CD4-positive, alpha-beta T cell treated with Interleukin-6 at 100 ng/mL for 8 hours (primary cell): ENCODE measurements at places on chromosomes 5 and 9.

DNA sequence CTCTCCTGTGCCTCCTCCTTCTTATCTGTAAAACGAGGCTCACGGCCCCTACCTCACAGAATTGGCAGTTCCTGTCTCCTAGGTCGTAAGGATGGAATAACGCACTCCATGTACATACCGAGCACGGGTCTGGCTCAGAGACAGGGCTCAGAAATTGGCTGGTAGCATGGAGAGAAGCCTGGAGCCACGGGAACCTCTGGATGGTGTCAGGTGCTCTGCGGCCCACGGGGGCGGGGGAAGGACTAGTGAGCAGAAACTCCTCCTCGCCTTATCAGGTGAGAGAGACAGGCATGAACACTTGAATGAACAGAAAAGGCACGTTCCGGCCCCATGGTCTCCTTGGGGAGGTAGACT, 15.4 kb upstream of the C5orf47 start:
- no peak for DNase-seq

GRCh38 chr9:28653216-28653615, 1079.9 kb upstream of the C9orf72 start:
- no peak for DNase-seq

- DNase-seq: no peak
Measured at GRCh38 chr5:93209476-93209875, 371.5 kb downstream of the NR2F1-AS1 start.

- DNase-seq: no peak
Measured at GRCh38 chr5:109312695-109313094, 97.1 kb downstream of the PJA2 start.

DNA sequence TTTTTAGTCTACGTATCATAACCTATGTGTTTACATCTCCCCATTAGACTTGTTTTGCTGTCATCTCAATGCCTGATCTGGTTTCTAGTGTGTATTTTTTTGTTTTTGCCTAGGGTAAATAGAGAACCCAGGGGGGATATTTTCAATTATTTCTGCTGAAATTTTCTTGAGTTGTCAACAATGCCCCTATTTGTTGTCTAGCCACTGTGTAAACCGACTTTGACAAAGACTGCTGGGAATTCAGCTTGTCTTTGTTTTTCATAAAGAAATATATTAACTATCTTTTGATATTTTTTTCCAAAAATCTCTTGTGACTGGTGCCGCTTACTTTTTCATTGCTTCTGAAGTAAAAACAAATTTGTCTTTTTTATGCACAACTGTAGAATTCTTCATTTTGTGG, 28.1 kb downstream of the MACIR start:
- DNase-seq: no peak

GRCh38 chr9:124774129-124774978, 2.6 kb upstream of the OLFML2A start:
- peak; percentile 77 for DNase-seq

- no peak for DNase-seq
Measured at GRCh38 chr9:114080773-114081440, 2.8 kb upstream of the AMBP start.

DNA sequence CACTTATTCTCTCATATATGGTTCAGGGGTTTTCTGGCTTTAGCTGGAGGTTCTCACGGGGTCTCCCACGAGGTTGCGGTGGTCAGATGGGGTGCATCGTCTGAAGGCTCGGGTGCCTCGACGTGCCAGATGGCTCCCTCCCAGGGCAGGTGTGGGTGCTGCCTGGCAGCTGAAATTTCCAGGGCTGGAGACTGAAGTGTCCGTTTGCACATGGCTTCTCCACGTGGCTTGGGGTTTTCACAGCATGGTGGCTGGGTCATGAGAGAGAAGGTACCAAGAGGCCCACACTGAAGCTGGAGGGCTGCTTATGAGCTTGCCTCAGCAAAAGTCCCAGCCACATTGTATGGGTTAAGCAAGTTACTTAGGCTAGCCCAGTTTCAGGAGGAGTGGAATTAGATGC, 218.6 kb downstream of the AGTPBP1 start:
- DNase-seq: no peak

- DNase-seq: no peak
Measured at GRCh38 chr5:6719896-6720560, 6.8 kb downstream of the TENT4A start.

GRCh38 chr5:172911628-172911880, 47.7 kb upstream of the RPL26L1 start:
- DNase-seq: no peak

DNA sequence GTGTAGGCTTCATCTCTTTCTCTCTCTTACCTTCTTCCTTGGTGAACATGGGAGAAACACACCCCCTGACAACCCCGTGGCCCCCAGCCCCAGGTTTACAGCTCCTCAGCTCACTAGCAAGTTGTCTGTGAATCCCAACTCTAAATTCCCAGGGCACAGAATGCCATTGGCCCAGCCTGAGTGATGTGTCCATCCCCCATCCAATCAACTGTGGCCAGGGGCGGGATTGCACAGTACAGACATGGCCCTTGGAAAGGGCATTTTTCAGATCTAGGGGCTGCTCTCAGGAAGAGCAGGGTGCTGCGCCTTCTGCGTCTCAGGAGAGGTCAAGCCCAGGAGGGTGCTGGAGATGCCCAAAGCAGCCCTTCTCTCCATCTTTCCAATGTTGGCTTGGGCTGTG, 48.2 kb upstream of the ASS1 start:
- DNase-seq: no peak

- no peak for DNase-seq
Measured at GRCh38 chr5:171841984-171842776, 56.6 kb downstream of the SMIM23 start.

DNA sequence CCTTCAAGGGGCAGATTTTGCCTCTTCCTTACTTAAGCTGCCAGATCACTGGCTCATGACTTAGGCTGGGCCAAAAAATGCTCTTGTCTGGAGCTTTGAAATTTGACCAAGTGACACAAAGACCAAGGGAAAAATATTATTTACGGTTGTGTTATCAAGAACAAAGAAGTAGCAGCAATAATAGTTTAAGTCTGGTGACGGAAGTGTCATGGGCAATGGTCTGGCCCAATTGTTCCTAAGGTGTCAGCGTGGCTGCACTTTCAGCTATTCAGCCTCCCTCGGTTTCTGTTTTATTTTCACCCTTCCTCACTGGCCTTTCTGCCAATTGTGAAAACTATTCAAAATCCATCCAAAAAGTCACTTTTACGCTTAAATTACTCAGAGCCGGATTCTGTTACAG, 185.3 kb downstream of the CDH18 start:
- DNase-seq: no peak

DNA sequence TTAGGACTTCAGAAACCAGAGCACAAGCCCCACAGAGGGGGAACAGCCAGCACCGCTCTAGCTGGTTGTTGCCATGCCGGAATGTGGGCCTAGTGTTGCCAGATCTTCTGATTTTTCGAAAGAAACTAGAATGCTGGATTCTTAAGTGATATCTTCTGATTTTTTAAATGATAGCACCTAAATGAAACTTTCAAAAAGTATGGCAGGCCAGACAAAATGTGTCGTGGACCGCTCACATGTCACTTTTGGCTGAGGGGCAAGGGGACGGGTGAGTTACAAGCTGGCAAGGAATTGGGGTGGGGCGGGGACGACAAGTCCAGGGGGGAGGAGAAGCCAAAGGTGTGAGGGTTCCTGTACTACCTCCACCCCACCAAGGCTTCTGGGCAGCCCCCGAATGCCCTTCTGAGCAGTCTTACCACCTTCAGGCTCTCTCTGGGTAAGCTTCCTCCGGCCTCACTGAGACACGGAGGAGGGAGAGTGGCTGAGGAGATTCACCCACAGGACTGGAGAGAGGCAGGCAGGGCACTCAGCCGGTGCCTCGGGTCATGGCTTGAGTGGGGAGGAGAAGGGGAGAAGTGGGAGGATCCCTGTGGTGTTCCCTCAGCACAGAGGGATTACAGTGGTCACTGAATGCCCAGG, 10.3 kb downstream of the B4GALT7 start:
- DNase-seq: no peak

- DNase-seq: no peak
Measured at GRCh38 chr9:18061856-18062255, 412.1 kb upstream of the ADAMTSL1 start.

DNA sequence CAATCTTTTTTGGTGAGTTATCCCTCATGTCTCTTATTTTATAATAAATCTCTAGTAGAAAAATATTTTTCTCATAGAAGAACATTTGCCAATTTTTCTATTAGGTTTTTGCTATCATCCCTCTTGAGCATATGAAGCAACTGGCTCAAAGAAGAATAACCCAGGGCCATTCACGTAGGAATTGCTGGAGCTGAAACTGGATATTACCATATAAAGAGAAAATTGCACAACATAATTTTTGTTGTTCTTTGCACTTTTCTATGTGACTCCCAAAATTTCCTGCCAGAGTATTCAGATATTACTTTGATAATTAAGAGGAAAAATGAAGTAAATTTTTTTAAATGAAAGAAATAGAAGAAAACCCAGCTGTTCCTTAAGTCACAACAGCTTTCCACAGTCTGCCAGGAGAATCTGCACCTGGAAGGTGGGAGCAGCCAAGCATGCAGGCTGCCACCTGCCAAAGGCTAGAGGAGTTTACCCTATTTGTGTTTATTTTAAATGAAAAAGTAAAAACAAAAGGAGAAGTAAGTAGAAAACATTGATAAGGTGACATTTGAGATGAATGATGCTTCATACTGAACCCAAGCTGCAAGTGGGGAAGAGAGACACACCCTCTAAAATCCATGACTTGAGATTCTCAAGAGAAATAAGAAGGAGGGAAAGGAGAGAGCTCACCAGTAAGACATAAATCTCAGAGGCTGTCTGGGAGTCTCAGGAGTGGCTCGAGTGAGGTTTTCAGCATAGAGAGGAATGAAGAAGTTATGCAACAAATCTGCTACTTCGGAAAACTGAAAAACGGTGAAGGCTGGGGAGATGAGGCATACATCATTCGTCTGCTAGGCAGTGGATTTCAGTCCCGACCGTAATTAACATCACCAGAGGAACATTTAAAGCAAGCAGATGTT, 31.5 kb upstream of the FREM1 start:
- DNase-seq: no peak

GRCh38 chr5:116824751-116825438, 250.3 kb upstream of the SEMA6A start:
- no peak for DNase-seq

- no peak for DNase-seq
Measured at GRCh38 chr5:129617206-129617605, 130.7 kb upstream of the MINAR2 start.

DNA sequence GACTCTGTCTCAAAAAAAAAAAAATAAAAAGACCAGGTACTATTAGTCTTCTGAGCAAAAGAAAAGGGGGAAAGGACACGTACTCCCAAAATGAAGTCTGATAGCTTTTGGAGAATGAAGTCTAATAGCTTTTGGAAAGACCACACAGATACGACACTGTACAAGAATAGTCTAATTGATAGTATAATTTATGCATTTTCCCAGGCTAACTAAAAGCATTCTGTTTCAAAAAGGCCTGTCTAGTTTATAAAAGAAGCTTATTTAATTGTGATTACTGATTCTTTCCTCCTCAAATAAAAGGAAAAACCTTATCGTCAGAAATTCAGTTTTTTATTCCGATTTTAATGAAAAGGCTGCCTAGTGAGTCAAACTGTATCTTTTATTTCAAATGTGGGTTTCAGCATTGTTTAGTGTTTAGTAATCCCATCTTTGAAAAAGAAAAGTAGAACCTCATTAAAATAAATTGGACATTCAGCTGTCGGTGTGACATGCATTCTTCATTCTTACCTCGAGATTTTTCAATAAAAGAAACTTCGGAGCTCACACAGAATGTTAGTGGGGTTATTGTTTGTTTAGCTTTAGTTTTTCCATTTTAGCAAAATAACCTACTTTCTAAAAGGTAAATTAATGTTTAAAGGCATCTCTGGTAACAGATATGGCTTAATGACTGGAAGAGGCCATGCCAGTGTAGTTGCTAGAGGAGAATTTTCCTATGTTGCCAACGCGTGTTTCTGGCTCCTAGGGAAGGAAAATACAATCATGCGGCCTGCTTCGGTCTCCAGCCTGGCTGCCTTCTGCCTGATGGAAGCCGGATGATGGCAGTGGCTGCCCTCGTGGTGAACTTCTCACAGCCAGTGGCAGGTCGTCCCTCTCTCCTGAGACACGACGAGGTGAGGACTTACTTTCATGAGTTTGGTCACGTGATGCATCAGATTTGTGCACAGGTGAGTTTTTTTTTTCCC, 70.0 kb downstream of the NLN start:
- DNase-seq: no peak

DNA sequence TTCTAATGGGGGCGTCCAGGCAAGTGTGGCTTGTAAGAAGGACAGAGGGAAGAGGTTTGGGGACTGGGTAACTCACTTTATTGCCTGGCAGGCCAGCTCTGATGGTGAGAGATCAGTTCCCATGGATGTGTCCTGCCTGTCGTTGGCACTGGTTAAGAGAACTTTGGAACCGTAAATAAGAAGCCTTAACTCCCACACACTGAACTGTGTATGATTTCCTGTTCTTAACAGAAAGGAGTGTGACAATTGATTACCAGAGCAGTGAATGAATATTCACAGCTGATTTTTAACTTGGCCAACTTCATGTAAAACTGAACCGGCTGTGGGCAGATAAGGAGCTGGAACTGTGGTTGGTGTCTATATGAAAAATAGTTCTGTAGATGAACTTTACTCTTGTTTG, 63.2 kb downstream of the MEGF10 start:
- no peak for DNase-seq

DNA sequence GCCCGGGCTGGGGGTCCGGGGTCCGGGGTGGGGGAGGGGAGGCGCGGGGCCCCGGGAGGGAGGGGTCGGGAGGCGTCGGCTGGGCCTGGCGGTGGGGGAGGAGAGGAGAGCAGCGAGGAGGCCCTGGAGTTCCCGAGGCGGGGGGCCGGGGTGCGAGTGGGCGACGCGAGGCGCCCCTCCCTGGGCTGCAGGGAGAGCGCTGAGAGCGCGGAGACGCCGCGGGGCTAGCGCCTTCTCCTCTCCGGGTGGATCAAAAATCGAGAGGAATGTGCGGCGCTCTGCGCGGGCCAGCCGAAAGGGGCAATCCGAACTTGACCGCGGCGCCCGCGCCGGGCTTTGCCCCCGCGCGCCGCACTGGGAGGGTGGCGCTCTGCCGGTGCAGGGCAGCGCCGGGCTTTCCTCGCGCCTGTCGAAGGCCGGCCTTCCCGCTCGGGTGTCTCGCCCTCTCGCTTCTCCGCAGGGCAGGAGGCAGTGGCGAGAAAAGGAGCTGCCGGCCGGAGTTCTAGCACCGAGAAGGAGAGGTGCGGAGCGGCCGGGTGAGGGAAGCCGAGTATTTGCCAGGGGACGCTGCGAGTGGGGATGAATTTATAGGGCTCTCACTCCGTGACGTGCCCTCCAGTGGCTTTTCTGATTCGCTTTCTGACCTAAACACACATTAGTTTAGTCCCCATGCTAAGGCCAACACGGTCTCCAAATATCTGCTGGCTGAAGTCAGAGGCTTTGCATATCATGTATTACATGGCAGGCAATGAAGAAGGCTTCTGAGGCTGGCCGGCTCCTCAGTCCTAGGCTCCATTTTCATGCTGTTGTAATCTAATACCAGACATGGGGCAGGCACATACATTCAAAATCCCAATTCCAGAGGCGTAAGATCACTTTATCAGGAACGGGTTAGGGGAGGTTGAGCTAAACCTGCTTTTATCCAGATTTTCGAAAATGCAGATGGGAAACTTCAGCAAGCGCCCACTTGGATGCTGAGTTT, 503 bp upstream of the GDNF start:
- DNase-seq: no peak
